ENCODE measurements at places on chromosomes 16 and 17.

- no peak for DNase-seq
Measured at GRCh38 chr17:2235792-2236366, 67.7 kb downstream of the SMG6 start.

DNA sequence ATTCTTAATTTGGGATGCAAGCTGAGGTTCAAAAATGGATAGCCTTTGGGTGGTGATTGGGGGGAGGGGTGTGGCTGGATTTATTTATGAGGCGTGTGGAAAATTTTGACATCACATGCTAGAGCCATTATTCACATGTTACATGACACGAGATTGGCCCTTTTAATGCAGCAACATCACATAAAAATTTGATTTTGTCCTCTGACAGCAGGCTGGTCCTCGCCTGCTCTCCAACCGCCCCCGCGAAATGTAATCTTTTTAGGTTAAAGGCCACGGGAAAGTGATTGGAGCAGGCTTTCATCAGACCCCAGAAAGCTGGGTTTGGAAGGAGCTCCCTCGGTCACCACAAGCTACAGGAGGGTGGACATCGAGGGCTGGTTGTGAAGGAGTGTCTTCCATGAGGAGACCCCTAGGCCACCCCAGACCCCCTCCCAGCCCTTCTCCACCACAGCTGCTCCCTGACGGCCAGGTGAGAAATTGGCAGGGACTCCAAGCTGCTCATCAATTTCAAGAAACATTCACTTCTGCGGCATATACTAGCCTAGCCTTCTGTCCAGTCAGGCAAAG lies 502.7 kb upstream of the PSMD7 start:
- no peak for DNase-seq

DNA sequence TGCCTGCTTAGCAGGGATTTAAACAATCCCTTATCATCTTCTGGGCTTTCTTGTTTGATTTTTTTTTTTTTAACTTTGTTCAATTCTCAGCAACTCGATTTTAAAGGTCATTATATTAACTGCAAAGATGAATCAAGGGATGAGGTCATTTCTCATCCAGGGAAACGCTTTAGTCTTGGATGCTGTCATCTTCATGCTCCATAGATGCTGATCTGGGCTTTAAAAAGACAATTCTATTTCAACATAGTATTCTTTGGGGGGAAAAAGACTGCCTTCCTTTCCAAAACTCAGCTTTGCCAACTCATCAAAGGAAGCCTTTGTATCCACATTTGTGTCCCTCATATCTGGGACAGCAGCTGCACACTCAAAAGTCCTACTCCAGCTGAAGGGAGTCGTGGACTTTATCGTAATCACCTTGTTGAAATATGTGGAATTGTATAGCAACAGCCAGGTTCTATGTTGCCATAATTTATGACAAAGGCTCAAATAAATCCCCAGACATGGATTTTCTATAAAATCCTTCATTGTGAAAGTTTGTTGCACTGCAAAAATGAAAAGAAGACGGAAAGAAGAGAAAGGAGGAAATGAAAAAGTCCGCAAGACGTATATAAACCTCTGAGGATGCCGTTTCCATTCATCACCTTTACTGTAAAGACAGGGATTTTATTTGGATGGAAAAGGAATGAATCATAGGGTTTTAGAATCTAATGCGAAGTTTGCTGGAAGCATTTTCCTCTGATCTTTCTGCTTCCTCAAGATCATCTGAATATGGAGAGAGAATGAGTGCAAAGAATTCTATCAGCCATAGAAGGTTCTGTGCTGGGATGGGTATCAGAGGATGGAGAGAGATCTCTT lies 48.6 kb upstream of the XYLT1 start:
- DNase-seq, result no peak

- DNase-seq, result no peak
Measured at GRCh38 chr17:59811209-59811608, 81.5 kb downstream of the TUBD1 start.

DNA sequence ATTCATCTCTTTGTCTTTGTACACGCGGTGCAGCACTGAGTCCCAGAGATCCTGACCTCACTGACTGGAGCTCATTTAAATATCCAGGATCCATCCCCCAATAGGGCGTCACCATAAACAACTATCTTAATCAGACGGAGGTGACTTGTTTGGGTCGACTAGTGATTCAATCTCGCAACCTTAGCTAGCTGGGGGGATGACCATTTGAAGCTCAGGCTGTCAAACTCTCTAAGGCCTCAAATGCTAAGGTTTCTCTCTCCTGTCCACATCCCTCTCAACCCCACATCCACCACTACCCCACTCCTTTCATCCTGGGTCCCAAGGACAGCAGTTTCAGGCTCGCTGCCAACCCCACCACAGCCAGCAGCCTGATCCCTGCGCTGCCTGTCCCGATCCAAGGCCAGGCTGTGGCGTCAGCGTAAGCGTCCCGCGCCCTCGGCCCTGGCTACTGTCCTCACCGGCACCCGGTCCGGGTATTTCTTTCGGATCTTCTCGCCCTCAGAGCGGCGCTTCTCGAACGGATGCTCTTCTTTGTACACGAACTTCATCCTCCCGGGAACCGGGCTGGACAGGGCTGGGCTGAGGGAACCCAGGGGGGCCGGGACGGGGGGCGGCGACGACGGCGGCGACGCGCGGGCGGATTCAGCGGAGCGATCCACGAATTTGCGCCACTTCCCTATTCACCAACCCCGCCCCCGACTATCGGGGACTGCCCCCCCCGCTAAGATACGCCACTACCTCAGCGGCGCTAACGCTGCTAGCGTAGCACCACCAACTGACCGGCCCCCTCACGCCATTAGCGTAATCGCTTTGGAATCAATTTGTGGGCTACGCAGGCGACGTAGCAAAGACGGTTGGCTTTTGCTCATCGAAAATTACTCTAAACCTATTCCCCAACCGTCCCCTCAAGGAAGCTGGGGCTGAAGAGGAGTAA lies at the start of gene GABARAP:
GABARAP (minus strand) TSS at position 667 of the 934 bp plus-strand sequence; CDS start at position 548, 119 bp downstream.
- peak; percentile 94 for DNase-seq

DNA sequence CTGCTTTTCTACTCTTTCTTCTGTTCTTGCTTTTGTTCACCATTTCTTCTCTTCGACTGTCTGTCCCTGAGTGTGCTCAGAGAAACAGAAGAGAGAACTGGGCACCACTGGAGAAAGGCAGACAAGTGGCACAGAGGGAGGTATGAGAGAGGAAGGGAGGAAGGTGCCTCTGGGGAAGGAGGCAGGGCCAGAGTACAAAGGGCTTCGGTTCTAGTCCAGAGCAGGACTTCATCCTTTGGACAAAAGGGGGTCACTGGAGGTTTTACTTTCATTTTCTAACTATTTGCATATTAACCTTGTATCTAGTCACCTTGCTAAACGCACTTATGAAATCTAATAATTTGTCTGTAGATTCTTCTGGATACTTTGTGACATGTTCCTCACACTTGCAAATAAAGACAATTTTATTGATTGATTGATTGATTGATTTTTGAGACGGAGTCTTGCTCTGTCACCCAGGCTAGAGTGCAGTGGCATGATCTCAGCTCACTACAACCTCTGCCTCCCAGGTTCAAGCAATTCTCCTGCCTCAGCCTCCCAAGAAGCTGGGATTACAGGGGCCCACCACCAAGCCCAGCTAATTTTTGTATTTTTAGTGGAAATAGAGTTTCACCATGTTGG lies 13.5 kb downstream of the ITGB4 start:
- no peak for DNase-seq

DNA sequence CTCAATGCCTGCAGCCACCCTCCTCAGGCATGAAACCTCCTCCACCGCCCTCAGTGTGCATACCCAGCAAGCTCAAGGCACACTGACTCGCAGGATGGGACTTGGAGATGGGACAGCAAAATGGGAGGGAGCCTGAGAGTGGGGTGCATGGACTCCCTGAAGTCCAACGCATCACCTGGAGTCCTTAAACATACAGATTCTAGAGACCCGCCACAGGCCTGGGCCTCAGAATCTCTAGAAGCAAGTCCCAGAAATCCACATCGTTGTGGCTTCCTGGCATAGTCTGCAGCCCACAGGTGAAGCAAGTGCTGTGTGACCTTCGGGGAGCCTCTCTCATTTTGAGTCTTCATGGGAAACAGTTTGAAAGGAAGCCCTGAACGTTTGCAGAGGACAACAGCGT lies 3.6 kb upstream of the TBX21 start:
- DNase-seq, result no peak

GRCh38 chr16:8720967-8721308 lies 46.5 kb downstream of the ABAT start:
- DNase-seq, result no peak

DNA sequence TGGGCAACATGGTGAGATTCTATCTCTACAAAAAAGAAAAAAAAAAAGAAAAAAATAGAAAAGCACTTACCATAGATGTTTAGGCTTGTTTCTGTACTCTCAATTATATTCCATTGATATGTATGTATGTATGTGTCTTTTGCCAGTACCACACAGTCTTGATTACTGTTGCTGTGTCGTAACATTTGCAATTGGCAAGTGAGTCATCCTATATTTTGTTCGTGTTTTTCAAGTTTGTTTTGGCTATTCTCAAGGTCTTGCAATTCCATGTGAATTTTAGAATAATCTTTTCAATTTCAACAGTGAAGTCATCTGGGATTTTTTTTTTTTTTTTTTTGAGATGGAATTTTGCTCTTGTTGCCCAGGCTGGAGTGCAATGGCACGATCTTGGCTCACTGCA lies 19.3 kb downstream of the SPECC1 start:
- no peak for DNase-seq

DNA sequence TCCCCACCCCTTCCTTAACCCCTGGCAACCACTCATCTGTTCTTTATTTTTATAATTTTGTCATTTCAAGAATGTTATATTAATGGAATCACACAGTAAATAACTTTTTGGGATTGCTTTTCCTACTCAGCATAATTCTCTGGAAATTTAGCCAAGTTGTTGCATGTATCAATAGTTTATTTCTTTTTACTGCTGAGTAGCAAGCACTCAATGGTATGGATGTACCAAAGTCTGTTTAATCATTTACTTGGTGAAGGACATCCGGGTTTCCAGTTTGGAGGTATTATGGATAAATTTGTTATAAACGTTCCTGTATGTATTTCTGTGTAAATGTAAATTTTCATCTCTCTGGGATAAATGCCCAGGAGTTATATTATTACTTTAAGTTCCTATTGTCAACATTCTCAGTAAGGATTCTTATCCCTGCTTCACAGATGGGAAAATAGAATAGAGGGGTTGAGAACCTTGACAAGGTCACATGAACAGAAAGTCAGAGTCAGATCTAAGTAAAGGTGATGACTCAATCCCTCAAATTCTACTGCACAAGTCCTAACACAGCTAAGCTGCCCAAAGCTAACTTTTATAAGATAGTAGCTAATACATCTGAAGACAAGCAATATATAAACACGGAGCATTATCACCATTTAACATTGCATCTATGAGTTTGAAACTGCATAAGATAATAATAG lies 62.4 kb upstream of the MTMR4 start:
- DNase-seq, result no peak

DNA sequence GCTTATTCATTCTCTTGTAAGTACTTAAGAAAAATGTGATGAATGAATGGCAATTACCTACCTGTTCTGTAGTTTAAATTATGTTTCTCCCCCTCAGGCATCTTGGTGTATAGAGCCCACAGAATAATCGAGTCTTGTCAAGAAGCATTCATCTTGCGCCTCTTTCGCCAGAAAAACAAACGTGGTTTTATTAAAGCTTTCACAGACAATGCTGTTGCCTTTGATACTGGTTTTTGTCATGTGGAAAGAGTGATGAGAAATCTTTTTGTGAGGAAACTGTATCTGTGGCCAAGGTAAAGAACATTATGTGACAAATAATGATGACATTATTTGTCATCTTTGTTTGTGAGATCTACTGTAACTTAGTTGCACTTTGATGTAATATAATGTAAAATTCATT lies 6.5 kb downstream of the ERCC4 start:
- DNase-seq, result no peak

- no peak for DNase-seq
Measured at GRCh38 chr16:57303021-57303909, 18.8 kb upstream of the PLLP start.

DNA sequence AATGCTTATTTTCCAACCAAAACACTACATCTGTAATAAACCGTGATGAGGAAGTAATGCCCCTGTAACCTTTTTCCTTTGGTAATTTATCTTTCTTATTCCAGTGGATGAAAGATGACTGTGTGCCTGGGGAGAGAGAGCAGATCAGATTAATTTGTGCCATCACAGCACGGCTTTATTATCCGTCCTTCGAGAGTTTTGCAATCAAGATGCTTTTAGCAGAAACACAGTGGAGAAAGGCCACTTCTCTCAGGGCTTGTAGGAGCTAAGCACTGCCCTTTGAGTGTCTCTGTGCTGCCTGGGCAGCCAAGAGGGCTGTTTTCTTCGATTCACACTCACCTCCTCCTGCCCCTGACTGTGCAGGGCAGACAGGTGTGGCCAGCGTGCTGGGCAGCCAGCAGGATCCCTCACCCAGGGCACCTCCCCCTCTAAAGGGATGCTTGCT lies 190.2 kb downstream of the PRKCA start:
- no peak for DNase-seq

DNA sequence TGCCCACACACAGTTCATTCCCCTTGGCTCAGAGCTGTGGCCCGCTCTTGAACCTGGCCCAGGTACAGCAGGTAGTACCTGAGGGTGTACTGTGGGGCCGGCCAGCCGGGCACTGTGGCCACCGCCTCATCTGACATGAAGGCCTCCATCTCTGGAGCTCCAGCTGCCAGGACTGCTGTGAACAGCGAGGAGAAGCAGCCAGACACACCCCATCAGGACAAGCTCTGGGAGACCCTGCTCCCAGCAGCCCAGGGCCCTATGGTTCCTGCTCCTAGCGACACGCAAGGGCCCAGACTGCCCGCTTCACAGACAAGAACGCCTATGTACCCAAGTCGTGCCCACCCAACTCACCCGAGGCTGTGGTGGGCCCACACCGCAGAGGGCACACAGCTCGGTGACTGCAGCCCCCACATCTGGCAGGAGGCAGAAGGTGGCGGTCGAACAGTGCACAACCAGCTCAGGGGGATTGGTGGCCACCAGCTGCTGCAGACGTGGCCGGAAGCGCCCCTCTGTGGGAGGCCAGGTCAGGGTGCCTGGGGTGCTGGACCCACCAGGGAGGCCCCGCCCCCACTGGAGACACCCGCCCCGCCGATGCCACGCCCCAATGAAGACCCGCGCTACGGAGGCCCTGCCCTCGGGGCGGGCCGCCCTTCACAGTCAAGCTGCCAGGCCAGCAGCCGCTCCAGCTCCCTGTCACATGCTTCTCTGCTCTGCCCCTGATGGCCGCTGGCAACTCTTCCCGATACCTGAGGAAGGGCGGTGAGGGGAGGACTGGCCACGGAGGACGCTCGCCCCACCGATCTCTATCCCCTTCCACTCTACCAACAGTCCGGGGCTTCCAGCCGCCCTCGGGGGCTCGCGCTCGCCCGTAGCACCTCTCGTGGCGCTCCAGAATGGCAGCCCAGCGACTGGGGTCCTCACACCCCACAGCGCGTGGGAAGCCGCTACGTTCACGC lies 1.1 kb upstream of the STUB1 start:
- no peak for DNase-seq
